ENCODE measurements at places on chromosomes 3 and 15. TPM values are rescaled to one million over a fixed set of nuclear protein-coding genes. Genes with fewer than 3 reads are reported as not detected.

The U2SURP gene
- total RNA-seq, result 85.6 TPM

The AAGAB gene
- 39.3 TPM for total RNA-seq

The SPTBN5 gene
- 0.79 TPM for total RNA-seq

The ATP1B3 gene
- total RNA-seq, result 46.0 TPM

The ERICH6 gene
- not detected for total RNA-seq

The SLC7A14 gene
- total RNA-seq, result not detected

The AMOTL2 gene
- 30.2 TPM for total RNA-seq

The TWF2 gene
- total RNA-seq, result 68.2 TPM

The PTX3 gene
- total RNA-seq, result 21.4 TPM

The OXNAD1 gene
- 30.6 TPM for total RNA-seq

DNA sequence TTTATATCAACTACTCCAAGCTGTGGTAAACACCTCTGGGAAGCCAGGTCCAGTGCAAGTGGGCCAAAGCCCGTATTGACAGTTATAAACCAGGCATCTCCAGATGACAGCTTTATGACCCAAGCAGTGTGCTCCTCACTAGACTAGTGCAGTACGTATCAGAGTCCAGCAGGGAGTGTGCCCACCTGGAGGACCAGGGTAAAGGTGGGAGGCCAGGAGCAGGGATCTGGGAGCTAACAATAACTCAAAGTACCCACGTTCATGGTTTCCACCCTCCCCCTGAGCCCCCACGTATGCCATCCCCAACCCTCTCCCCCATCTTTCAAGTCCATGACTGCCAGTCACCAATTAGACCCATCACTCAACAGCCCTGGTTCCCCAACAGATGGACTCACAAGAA lies 27.0 kb upstream of the ALDH1A3 start:
- no peak for DNase-seq

- DNase-seq, result no peak
Measured at GRCh38 chr3:158768881-158769543, 32.8 kb upstream of the MFSD1 start.

GRCh38 chr3:124246376-124246775 lies 254.5 kb upstream of the ROPN1 start:
- DNase-seq, result no peak

DNA sequence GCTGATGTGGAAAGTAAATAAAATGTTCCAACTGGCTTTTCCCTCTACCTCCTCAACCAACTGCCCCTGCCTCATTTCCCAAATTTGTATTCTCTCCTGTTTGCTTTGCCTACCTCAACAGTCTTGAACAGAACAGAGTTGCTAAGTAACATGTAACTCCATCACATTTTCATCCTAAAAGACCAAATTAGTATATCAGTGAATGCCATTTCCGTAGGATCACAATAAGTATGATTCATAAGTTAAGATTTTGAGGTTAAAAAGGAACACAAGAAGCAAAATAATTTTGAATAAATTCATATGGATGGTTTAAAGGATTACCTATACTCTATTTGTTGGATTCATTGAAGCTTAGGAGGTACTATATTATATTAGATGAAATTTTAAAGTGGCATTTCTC lies 154.9 kb downstream of the ECT2 start:
- DNase-seq, result no peak

DNA sequence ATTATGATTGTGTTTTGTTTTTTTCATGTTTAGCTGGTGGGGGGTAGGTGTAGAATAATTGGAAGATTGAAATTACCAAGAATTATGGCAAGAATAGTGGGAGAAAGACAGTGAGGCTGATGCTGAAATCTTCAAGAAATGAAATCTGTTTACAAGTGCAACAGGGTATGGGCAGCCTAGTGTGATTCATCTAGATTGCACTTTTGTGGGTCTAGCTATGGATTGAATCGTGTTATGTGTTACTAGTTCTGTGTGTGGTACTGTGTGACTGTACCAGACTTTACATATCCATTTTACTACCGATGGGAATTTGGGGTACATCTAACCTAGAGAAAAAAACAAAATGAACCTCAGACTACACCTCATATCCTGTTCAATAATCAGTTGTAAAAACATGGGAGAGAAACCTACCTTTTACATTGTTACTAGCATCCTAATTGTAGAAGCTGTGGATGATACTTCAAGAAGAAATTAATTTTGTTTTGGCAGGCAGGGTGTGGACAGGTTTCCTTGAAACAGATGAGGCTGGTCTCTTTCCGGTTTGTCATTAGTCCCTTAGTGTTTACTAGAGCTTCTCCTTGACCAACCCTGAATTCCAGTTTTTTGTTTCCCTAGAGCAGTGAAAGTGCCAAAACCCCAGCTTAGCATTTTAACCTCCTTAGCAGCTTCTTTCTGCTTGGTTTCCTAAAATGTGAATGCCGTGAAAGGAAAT lies 47.9 kb downstream of the OPA1 start:
- DNase-seq, result no peak

DNA sequence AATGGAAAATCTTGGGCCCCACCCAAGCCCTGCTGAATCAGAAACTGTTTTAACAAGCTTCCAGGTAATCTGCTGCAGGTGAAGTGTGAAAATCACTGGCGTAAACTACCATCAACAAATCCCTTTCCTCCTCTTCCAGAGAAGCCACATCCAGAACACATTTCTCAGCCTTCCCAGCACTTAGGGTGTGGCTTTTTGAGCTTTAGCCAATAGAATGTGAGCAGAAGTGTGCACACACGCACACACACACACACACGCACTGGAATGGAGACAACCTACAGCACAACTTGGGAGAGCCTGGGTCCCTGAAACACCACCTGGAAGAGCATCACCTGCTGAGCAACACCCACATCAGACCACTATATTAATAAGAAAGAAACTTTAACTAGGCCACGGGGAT lies 98.6 kb downstream of the OSBPL10 start:
- DNase-seq, result no peak

- no peak for DNase-seq
Measured at GRCh38 chr3:117553461-117553860, 843.9 kb downstream of the TUSC7 start.

DNA sequence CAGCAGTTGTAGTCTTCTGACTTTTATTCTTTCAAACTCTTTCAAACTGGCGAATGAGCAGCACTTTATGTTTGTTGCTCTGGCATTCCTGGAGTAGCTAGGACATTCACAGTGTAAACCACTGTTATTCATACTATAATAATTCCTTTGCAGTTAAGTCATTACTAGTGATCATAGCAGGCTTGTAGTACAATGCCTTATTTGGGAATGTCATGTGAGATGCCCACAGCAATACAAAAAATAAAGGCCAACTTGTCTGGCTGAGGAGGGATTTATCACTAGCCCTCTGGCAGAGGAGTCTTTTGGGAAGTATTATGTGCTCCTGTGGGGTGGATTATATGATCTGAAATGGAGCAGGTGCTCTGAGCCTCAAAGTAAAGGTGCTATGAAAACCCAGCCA lies 197.2 kb downstream of the VGLL3 start:
- no peak for DNase-seq

GRCh38 chr3:185503521-185503920 lies 4.7 kb upstream of the TMEM41A start:
- DNase-seq, result no peak

DNA sequence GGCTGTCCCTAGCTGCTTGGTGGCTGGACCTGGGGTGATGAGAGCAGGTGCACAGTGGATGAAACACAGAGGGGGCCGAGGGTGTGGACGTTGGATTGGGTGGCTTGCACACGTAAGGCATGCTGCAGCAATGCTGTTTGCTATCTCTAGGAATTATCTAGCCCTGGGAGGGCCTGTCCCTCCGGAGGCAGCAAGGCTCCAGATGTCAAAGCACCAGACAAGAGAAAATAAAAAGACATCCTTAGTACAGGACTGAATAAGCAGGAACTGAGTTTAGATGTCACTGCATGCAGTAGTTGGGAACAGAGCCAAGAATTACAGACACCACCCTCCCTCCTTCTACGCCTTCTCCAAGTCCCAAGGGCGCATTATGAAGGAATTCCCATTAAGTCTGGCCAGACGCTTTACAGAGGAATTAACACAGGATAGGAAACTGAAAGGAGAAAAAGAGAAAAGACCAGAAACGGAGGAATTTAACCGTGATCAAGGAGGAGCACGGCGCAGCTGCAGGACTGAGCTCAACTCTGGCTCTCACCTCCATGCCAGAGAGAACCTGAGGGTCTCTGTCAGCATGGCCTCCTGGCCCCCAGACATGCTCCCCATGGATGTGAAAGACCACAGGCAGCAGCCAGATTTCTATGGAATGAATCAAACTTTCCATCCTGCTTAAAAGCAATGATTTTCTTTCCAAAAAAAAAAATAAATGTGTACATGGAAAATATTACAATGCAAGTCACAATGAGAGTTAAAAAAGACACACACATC lies 13.8 kb downstream of the ATP10A start:
- DNase-seq, result no peak

DNA sequence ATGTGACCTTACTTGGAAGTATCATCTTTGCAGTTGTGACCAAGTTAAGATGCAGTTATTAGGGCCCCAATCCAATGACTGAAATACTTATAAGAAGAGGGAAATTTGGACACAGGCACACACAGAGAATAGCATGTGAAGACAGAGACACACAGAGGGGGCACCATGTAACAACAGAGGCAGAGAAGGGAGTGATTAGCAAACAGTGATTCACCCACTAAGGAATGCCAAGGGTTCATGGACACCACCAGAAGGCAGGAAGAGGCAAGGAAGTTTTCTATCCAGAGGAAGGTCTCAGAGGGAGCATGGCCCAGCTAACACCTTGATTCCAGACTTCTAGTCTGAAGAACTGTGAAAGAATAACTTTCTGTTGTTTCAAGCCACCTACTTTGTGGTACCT lies 25.0 kb downstream of the SIDT1 start:
- no peak for DNase-seq

DNA sequence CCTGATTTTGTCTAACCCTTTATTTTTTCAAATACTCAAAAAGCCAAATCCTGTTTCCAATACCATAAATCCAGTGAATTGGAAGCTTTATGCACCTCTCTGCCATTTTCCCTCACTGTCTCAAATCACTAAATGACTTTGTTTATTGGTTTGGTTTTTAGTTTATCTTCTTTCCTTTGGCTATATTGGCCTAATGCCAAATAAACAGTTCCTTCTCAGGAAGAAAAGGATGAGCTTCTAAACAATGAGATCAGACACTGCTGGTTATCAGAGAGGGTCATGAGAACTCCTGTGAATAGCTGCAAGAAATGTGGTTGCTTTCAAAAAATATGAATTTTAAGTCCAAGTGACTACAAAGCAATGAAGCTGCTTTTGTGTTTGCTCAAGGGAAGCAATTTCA lies 359.9 kb downstream of the MECOM start:
- DNase-seq, result no peak

DNA sequence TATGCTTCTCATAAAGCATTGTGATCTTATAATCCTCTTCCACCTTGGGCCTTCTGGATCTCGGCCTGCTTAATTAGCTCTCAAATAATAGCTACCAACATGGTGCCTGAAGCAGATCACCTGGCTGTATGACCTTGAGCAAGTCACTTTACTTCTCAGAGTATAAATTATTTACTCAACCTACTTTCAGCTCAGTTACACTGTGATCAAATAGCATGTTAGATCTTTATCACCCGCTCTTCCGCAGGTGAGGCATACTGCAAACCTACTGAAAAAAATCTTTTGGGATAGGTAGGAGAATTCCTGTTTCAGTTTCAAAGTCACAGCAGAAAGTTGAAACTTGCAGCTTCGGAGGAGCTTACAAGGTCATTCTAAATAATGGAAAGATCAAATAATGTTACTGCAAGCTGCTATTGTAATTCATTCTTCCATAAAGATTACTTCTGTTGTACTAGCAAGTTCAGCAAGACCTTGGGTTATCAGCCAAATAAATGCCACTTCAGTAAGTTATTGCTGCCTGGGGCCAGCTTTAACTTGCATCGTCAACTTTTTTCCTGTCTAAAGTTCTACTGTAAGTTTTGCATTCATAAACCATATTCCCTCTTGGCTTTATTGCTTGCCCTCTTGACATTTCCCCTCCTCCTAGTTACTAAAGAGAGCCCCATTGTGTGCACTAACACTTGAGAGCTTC lies 268.4 kb upstream of the ATP11B start:
- no peak for DNase-seq

DNA sequence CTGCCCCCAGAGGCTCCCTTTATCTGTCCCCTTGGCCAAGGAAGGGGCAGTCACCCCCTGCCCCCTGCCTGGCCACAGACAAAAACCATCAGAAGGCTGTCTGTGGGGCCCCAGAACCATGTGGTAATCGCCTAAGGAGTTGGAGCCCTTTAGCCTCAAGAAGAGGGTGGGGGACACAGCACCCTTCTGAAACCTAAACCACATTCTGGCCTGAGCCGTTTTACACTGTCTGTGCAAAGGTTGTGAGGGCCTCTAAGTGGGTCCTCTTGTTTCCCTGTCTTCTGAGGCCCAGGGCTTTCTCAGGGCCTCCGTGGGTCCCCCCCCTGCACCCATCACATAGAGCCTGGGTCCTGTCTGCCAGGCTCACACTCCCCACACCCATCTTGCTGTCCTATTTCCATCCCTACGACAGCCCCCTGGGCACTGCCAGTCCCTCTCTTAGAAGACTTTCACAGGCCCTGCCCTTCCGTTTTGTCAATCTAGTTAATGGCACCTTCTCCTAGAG lies 17.9 kb upstream of the RPUSD3 start:
- peak; percentile 47 for DNase-seq

GRCh38 chr15:100693451-100693850 lies 91.1 kb downstream of the ASB7 start:
- DNase-seq, result no peak

DNA sequence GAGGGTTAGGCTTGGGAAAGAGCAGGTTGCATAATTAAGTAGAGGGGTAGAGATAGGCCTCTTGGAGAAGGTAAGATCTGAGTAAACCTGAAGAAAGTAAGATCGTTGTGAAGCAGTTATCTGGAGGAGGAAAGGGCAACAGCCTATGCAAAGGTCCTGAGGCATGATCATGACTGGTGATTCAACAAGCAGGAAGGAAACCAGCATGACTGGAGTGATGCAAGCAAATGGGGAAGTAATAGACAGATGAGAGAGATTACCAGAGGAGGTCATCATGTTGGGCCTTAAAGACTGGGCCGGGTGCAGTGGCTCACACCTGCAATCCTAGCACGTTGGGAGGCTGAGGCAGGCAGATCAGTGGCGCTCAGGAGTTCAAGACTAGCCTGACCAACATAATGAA lies 360.2 kb downstream of the EPHB1 start:
- DNase-seq, result no peak

GRCh38 chr15:29568840-29569532 lies 253.3 kb downstream of the TJP1 start:
- DNase-seq, result no peak

DNA sequence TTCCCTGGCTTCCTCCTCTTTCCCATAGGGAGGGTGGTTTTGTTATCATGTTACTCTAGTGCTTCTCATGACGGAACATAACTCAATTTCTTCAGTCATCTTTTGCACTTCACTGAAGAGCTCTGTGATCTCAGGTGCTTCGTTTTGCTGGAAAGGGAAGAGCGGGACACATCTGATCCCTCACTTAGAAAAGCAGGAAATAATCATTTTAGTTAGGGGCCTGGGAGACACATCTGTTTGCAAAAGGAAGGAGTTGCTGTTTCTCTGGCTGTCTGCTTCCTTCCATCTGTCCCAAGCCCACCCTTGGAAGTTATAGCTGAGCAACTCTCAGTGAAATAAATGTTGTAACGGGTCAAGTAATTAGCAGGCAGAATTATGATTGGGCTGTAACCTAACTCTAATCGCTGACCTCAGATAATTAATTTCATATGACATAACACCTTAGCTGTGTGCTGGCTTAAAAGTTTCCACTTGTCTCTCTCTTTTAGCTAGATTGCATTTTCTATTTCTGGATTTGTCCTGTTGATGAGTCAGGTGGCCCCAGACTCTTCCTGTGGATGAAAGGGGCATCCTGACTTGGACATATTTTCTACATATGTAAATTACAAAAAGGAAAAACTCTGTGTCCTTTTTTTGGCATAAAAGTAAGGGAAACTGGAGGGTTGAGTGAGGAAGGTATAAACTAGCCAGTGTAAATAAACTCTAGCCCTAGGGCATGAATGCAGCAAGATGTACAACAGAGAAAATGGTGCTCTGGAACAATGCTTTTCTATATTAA lies 11.0 kb upstream of the FILIP1L start:
- no peak for DNase-seq
